ENCODE measurements at places on chromosomes 2 and 18.

GRCh38 chr18:79197531-79197930 lies 128.3 kb downstream of the ATP9B start:
- no peak for DNase-seq

GRCh38 chr2:109408043-109408335 lies 205.8 kb downstream of the SEPTIN10 start:
- DNase-seq, result no peak

GRCh38 chr18:36522509-36522908 lies 225.0 kb downstream of the FHOD3 start:
- DNase-seq, result no peak

DNA sequence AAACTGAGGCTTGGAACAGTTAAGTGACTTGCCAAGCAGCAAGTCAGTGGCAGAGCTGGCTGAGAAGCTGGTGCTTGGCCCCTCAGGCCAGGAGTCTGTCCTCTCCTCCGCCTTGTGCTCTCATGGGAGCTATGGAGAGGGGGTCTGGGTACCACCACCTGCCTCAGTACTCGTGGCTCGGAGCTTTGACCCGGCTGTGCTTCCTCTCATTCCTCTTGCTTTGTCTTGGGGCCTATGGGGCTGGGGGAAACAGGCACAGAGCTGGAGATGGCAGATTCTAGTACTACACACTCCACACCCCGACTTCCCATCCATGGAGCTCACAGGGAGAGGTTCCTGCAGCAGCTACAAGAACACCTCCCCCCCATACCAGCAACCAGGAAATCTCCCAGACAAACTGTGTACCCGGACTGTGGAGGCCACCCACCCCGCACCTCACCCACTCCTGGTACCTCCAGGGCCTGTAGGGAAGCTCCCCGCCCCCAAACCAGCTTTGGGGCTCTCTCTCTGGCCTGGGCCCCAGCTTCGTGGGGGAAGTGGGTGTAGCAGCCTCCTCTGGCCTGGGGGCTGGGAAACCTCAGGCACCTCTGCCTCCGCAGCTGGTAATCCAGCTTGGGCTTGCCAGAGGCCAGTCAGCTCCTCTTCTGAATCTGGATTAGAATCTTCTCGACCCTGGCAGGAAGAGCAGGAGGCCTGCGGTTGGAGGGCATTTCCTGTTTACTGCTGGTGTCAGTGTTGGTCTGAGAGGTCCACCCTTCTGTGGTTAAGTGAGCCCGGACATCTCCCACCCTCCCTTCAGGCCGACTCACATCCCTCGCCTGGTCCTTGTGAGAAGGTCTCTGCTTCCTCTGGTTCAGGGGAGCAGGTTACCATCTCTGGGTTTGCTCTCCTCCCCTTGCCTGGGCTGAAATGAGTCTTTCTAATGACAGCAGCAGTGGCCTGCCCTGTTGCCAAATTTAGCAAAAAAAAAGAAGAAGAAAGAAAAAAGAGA lies 22.3 kb upstream of the RHOB start:
- DNase-seq, result peak; percentile 60

GRCh38 chr2:47561906-47562305 lies 158.9 kb downstream of the MSH2 start:
- no peak for DNase-seq

DNA sequence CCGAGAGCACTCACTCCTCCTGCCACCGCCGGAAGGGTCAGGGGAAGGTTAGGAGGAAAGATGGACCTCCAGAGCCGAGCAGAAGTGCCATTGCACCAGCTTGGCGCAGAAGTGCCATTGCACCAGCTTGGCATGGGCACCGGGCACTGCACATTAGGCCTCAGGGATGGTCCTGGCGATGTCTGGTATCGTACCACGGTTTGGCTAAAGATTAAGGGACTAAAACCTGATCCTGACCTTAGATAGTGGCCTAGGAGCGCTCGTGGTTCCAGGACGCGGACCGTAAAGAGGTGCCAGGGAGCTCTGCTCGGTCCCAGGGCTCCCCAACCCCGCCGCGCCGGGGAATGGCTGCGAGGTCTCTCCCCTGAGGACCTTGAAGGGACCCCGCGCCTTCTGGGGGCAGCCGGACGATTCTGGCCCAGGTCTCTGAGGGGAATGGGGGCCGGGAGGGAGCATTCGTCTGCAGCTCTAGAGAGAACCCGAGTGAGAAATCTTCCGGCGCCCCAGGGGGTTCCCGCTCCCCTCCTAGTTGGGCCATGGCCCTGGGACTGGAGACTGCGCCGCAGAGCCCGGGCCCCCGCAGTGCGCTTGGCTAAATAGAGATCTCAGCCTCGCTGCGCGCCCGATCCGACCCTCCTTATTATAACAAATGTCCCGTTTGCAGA lies 1.8 kb downstream of the PAX8 start:
- DNase-seq, result no peak

DNA sequence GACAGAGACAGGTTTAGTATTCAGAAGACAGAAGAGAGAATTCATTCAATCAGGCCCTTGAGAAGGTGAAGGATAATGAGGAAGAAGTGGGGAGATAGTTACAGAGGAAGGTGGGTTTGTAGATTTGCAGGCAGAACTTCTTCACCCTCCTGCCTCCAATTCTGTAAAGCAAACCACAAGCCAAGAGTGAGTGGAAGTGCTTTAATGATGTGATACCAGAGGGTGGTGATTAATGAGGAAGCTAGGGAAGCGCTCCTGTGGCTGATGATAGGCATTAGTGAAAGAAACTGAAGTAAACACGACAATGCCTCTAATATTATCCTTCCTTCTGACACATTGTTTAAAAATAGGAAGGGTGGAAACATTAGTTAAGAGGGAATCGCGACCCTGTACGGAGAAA lies 78.2 kb downstream of the CAPN13 start:
- DNase-seq, result no peak

DNA sequence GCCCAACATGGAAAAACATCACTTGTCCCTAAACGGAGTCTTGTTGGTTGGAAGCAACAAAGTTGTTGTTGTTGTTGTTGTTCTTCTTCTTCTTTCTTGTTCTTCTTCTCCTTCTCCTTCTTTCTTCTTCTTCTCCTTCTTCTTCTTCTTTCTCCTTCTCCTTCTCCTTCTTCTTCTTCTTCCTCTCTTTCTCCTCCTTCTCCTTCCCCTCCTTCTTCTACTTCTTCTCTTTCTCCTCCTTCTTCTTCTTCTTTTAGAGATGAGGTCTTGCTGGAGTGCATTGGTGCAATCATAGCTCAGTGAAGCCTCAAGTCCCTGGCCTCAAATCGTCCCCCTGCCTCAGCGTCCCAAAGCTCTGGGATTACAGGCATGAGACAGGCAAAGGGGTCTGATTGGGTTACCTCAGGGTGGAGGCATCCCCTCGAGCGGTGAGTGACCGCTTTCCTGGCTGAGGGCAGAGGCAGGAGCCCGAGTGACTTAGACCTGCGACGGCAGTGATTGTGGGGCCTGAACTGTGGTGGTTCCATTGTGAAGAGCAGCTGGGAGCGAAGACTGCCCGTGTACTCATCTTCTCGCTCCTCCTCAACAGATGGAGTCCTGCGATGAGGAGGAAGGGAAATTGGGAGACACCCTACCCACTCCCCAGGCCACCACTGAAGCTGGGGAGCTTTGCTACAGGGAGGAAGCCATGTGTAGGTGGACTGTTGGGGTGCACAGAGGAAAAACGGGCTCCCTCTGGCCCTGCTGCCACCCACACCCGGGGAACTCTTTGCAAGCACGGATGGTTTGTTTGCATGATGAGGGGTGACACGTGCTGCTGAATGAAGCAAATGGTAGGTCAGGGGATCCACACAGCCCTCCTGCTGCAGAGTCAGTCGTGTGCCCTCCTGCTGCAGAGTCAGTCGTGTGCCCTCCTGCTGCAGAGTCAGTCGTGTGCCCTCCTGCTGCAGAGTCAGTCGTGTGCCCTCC lies 7.0 kb upstream of the PER2 start:
- no peak for DNase-seq

DNA sequence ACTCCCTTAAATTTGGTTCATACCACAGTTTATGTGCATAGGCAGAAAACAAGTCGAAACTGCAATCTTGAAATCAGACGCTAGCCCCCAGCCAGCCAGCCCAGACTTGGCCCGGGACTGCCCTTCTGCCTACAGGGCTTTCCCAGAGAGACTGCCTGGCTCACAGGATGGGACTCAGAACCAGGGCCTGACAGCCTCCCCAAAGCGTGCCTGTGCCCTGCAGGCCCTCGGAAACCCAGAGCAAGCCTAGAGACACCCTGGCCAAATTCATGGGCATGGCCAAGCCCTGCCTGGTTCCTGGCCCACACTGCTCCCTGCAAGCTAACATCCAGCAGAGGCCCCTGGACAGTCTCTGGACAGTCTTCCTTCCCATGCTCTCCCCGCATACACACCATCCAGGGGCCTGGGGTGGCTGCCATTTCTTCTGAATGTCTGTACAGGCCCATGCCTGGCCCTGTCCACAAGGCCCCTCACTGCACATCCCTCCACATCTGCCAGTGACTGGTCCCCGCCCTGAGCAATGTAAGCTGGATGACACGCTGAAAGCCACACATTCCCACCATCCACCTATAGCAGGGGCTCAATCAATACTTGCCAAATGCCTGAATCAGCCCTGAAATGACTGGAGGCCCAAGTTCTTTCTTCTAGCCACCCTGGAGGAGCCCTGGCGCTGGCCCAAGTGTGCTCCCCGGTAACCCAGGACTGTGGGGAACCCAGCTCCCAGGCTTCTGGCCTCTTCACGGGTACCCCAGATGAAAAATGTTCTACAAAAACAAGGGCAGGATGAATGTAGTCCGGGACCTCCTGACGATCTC lies 73.1 kb downstream of the HDAC4 start:
- DNase-seq, result no peak

- DNase-seq, result no peak
Measured at GRCh38 chr2:187962538-187962937, 329.1 kb upstream of the GULP1 start.

DNA sequence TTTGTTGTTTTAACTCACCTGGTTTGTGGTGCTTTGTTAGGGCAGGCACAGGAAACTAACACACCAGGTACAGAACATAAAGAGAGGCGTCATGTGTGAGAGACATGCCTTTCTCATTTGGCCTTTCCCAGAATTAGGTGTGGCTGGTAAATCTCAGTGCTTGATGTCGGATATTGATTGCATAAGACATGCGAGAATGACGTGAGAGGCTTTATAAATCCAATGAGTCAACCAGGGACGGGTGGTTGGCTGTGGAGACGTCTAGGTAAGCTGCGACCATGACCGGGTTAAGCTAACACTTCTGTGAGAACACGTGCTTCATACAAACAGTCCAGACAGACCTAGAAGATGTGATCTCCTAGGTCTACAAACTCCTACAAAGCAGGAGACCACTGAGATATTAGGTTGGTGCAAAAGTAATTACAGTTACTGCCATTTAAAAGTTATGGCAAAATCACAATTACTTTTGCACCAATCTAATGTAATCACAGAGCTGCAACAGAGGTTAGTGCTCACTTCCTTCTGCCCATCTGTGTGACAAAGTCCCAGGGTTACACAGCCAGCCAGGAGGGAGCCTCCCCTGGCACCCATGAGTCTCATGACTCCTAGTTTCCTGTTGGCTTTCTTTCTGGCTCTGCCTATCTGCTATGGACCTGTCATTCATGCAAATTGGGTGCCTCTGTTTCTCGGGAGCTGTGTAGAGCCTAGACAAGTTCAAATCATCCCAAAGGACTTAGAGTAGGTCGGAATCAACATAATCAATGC lies 98.9 kb upstream of the ATP8B1 start:
- DNase-seq, result no peak

GRCh38 chr18:29711932-29712331 lies 1330.6 kb downstream of the DSC3 start:
- DNase-seq, result no peak

DNA sequence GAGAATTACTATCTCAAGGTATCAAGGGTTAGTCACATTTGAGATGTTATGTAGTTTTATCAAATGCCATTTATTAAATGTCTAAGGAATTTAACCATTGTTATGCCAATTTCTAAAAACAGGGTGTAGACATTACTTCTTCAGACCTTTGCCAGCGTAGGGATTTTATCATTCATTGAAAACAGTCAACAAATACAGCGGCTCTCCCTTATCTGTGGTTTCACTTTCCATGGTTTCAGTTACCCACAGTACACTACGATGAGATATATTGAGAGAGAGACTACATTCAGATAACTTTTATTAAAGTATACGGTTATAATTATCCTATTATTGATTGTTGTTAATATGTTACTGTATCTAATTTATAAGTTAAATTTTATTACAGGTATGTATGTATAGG lies 234.7 kb downstream of the TMX3 start:
- DNase-seq, result no peak

- no peak for DNase-seq
Measured at GRCh38 chr2:72988041-72988440, 70.7 kb downstream of the EMX1 start.

DNA sequence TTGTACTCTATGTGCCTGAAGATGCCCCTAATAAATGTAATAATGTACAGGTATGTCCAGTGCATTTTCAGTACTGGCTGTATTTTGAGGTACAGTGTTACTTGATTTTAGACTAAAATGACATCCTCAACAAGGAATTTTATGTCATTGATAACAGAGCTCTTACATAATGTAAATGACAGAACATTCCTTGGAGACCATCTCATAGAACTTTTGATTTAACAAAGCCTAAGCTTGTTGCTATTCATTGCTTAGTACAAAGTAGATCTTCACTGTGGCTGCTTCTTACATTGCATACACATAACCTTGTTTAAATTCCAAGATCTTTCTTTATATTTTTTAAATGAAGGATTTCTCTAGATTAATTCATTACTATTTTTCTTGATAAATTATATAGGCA lies 24.1 kb downstream of the DYNC1I2 start:
- no peak for DNase-seq

GRCh38 chr18:55266981-55267380 lies 307.7 kb upstream of the CCDC68 start:
- DNase-seq, result no peak

- no peak for DNase-seq
Measured at GRCh38 chr2:42147641-42148274, 21.4 kb upstream of the EML4 start.

- DNase-seq, result no peak
Measured at GRCh38 chr2:175233135-175233719, 51.7 kb upstream of the ATP5MC3 start.

GRCh38 chr2:39697454-39697853 lies 31.7 kb downstream of the TMEM178A start:
- no peak for DNase-seq

GRCh38 chr18:13493725-13494124 lies 232.6 kb downstream of the FAM210A start:
- no peak for DNase-seq
